H4 (cell line): ENCODE measurements at places on chromosomes 7 and 10.

DNA sequence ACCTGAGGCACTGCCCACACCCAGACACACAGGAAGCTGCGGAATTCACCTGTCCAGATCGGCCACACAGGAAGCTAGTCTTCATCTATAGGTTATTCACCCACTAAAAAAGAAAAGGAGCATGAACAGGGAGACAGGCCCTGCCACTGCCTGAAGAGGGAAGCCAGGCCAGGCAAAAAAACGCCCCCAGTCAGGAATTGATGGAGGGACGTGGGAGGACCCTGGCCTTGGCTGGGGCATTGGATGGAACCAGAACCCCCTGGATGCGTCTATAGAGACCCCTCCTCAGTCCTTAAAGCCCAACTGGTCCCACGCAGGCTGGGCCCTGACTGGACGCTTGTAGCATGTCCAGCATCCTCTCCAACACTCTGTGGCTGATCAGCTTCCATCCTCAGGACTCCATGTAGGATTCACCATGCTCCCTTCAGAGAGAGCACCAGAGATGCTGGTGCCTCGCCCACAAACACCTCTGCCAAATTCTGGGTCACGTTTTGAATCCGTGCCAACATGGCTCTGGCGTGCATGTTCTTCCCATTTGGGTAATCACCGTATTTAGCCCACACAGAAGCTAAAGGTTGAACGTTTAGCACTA lies 259.3 kb upstream of the TCERG1L start:
- no peak for DNase-seq

GRCh38 chr7:141366091-141366621 lies 185.1 kb upstream of the AGK start:
- no peak for DNase-seq

GRCh38 chr10:78471326-78471722 lies 437.7 kb downstream of the RPS24 start:
- no peak for DNase-seq

- no peak for DNase-seq
Measured at GRCh38 chr7:14340393-14341074, 351.1 kb upstream of the ETV1 start.

GRCh38 chr10:51770709-51771108 lies 71.3 kb upstream of the CSTF2T start:
- DNase-seq, result no peak

DNA sequence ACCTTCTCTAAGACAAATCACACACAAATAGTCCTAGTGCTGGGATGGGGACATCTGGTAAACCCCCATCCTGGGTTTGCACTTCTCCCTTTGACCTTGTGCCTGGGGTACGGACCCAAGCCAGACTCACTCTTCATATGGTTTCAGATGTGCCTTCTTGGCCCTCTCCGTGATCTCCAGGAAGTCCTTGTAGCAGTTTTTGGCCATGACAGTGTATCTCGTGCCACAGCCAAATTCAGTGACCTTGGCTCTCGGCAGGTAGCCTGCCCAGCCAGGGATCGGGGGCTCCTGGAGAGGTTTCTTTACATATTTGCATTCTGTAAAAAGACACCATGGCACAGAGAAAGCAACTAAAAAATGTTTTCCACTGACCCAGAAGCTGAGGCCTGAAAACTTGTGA lies 43.9 kb downstream of the PNLIPRP2 start:
- DNase-seq, result no peak

- no peak for DNase-seq
Measured at GRCh38 chr7:12102126-12102525, 109.0 kb upstream of the TMEM106B start.

DNA sequence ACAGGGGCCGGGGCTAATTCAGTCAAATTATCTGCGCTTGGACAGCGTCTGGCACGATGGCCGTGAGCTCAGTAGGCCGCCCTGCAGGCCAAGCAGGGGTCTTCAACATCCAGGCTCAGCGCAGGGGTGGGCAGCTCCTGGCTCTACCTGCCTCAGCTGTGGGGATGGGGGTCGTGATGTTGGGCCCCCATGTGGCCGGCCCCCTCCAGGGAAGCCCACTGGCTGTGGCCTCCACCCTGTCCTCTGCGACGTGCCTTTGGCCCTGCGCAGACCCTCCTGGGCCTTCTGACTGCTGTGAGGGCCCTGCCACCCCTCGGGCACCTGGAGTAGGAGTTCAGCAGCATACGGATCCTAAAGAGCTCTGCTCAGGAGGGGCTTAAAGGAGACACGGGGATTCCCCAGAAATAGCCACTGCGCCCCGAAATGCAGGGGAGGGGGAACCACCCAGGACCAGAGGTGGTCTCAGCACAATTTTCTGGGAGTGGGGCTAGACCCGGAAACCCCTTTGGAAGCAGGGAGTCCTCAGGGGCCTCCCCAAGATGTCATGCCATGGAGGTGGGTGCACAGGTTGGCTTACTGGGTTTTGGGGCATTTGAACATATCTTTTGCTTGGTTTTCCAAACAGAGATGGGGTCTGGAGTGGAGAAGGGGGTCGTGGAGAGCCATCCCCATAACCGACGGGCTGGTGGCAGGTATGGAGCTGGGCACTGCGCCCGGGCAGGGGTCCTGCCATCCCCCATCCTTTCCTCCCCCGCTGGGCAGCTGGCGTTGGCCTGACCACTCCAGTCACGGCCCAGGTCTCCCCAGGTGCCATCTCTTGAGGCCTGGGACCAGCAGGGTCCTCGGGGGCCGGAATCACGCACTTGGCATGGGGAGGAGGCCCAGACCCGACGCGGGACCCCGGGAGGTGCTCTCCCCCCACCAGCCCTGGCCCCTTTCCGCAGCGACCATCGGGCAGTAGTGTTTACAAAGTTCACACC lies 4.0 kb upstream of the ADAP1 start:
- no peak for DNase-seq
